CD4-positive, alpha-beta T cell treated with Interleukin-15 for 4 hours (primary cell): ENCODE measurements at places on chromosomes 6 and 20.

- no peak for DNase-seq
Observed at GRCh38 chr6:106773522-106773921, 144.1 kb downstream of the QRSL1 start.

- no peak for DNase-seq
Observed at GRCh38 chr6:780706-781105, 87.8 kb upstream of the EXOC2 start.

- no peak for DNase-seq
Observed at GRCh38 chr6:25217829-25218228, 61.3 kb upstream of the CARMIL1 start.

- no peak for DNase-seq
Observed at GRCh38 chr20:1182106-1182505, 2.7 kb downstream of the TMEM74B start.

- no peak for DNase-seq
Observed at GRCh38 chr6:144588697-144589325, 303.7 kb downstream of the UTRN start.
